ENCODE measurements at places on chromosomes 13 and 19.

GRCh38 chr13:43631106-43631505 lies 155.7 kb downstream of the ENOX1 start:
- DNase-seq: no peak

DNA sequence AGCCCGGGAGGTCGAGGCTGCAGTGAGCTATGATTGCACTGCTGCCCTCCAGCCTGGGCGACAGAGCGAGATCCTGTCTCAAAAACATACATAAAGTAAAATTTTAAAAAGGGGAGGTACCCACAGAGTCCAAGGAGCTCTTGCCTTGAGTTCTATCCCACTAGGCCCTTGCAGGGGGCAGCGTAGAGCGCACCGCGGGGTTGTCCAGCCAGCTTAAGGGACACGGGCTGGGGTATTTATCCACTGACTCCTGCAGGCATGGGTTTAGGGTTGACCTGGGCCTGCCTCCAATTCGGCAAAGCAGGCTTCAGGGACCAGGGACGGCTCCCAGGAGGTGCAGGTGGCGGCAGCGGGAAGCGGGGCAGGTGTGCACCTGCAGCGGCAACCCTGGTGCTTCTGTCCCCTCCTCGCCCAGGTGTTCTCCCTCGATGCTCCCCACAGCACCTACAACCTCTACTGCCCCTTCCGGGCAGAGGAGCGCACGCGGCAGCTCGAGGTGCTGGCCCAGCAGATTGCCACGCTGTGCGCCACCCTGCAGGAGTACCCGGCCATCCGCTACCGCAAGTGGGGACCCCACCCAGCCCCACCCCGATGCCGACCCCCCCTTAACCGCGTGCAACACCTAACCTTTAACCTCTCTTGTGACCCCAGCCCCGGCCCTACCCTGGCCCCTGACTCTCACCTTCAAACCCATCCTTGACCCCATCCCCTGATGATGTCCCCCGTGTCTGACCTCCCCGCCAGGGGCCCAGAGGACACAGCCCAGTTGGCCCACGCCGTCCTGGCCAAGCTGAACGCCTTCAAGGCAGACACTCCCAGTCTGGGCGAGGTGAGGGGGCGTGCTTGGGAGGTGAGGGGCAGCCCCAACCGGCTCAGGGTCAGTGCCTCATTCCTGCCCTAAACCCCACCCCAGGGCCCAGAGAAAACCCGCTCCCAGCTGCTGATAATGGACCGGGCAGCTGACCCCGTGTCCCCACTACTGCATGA lies 4.7 kb downstream of the STXBP2 start:
- DNase-seq: no peak

- DNase-seq: peak; percentile 70
Observed at GRCh38 chr13:41458761-41459431, 1.5 kb downstream of the RGCC start.

DNA sequence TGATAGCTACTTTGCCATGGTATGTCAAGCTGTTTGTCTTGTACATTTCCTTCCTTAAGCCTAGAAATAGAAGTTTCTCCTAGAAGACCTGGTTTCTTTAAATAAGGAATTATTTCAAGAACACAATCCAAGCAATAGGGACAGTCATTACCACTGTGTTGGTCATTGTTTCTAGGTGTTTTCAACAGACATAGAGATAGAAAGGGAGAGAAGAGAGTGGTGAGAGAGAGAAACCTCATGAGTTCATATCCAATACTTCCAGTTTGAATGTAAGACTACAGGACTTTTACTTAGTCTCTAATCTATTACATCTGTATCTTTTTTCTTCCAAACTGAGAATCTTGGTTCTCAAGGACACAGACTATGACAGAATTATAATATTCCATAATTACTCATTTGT lies 245.9 kb upstream of the STARD13 start:
- no peak for DNase-seq

DNA sequence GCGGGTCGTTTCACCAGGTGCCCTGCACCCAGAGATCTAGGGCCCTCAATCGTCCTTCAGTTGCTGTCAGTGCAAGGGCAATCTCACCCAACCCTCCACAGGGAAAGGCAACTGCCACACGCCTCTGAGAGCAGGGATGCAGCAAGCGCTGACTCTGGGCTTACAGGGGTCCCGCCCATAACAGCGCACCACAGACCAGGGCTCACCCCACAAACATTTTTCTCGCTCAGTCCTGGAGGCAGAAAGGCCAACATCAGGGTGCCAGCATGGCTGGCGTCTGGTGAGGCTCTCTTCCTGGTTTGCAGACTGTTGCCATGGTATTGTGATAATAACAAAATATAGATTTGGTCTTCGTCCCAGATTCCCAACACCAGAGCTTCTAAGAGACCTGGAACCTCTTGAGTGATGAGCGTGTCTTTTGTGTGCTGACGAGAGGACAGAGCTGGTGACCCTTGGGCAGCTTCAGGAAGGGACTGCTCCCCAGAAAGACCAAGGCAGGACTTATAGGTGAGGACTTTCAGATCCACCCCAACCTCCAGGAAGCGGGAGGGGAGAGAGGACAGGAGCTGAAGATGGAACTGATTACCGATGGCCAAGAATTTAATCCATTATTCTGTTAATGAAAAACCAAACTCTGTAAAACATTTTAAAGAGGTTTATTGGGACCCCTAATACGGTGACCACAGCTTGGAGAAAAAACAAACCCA lies 51.3 kb downstream of the C13orf46 start:
- DNase-seq: no peak

- no peak for DNase-seq
Observed at GRCh38 chr13:89401264-89401675, 1730.1 kb downstream of the SLITRK5 start.

DNA sequence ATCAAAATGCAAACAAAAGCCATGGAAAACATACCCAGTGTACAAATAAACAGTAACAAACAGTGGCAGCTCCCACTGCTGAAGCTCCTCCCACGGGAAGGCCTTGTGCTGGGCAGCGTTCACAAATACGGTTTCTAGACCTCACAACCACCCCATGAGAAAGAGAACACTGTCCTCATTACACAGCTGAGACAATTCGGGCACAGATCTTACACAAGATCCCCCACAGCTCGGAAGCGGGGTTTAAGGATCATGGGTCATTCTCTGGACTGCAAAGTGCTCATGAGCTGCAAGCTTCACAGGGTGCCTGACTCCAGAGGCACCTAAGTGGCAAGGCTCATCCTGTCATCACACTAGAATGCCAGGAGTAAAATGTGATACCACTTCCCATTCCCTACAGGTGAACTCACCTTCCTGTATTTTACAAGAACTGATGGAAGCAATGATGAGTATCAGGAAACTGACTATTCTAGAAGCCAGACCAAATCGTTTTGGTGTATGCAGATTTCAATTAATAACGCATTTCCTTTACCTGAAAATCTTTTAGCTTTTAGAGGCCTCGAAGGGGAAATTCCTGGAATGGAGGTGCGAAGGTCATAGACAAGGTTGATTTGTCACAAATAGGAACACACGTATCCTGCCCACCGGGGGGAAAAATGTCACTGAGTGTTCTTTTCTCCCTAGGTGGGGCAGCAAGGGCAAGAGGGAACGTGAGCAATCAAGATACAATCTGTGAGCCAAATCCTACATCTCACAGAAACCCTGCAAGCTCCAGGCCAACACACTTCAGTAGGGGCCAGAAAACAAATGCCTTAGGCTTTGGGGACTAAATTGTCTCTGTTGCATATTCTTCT lies 41.2 kb downstream of the STK24 start:
- no peak for DNase-seq

All from activated naive CD8-positive, alpha-beta T cell treated with anti-CD3 and anti-CD28 coated beads, Interleukin-2, amount 10 ng/mL, durations not matched to agents 7 days and 5 days (primary cell).